Liver (tissue), 10 donors: ENCODE measurements at places on chromosomes 5 and 9.

- DNase-seq, result no peak
Observed at GRCh38 chr9:90074316-90074962, 469.6 kb downstream of the GADD45G start.

DNA sequence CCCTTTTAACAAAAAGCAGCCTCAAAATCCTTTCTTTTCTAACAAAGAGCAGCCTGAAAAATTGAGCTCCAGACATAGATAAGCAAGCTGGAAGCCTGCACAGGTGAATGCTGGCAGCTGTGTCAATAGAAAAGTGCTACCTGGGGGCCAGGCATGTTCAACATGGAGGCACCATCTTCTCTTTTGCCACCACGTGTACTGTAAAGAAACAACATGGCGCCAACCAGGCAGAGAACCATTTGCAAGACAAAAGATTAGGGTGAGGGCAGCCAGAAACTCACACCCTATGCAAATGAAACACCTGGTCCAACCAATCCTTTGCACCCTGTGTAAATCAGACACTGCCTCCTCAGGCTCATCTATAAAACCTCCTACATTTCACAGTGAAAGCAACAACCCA lies 96.0 kb downstream of the ACTL7B start:
- no peak for DNase-seq

- DNase-seq, result no peak
Observed at GRCh38 chr5:37370550-37370863, 399 bp downstream of the NUP155 start.

- no peak for DNase-seq
Observed at GRCh38 chr5:41334758-41335157, 121.4 kb upstream of the C6 start.

DNA sequence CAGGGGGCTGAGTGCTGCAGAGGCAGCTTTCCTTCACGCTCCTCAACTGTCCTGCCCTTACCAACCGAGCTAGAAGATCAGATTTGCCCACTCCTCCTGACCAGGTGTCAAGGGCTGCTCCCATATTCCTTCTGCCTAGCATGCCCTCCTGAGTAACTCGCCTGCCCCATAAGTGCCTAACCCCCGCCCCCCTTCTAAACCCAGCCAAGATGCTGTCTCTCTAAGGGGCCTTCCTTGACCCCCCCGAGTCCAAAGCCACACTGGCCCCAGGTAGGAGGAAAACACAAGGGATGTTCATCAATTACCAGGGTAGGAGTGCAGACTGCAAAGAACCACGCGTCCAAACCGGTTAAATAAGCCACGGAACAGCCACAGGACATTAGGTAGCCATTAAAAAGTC lies 4.8 kb downstream of the CCDC69 start:
- DNase-seq, result no peak

GRCh38 chr9:111069183-111069582 lies 30.9 kb upstream of the LPAR1 start:
- no peak for DNase-seq

DNA sequence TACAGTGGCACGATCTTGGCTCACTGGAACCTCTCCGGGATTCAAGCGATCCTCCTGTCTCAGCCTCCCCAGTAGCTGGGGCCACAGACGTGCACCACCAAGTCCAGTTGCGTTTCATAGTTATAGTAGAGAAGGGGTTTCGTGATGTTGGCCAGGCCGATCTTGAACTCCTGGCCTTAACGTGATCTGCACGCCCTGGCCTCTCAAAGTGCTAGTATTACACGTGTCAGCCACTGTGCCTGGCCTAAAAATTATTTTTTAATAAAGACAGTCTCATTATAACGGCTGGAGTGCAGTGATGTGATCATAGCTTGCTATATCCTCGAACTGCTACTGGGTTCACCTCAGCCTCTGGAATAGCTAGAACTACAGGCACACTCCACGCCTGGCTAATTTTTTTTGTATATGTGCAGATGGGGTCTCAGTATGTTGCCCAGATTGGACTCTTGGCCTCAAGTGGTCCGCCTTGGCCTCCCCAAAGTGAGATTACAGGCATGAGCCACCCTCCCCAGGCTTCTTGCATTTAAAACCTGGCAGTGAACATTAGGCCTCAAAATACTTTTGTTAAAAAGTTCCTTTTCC lies 4.4 kb downstream of the NPM1 start:
- DNase-seq, result no peak

DNA sequence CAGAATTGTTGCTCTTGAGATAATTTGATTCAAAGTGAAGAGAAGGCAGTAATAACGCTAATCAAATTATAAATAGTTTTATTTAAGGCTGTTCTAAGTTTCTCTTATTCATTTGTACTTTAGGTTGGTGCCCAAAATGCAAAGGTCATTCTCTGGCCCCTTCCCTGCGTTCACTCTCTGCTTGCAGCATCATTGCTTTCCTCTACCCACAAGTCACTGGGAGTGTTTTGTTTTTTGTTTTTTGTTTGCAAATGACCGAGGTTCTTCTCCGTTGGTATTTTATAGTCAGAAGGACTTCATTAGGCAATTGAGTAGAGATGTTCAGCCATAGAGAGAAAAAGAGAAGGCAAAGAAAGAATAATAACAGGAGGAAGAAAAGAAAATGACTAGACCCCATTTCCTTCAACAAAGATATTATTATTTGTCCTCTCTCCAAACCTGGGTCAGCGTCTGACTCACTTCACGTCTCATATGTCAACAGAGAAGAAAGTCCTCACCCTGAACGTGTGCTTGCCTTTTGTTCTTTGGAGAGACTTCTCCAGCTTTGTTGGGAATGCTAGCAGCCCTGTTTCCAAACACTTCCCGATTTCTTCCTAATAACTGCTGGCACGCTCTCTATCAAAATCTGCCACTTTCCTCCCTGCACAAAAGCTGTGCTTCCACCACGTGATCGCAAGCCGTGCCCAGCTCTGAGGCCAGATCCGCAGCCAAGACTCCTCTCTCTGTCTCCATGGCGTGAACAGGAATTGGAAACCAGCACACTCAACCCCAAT lies 119.8 kb downstream of the EBF1 start:
- no peak for DNase-seq

GRCh38 chr5:2591777-2592453 lies 159.6 kb downstream of the IRX2 start:
- DNase-seq, result no peak

- no peak for DNase-seq
Observed at GRCh38 chr5:142063878-142064331, 44.7 kb upstream of the NDFIP1 start.

- DNase-seq, result no peak
Observed at GRCh38 chr5:31221001-31221400, 27.5 kb downstream of the CDH6 start.
